ENCODE measurements at places on chromosomes 6 and 20. TPM values are rescaled to one million over a fixed set of nuclear protein-coding genes. Genes with fewer than 3 reads are reported as not detected.

Gene CALHM6
- 0.35 TPM for total RNA-seq

Gene SLC17A9
- 19.5 TPM for total RNA-seq

Gene SMIM29
- total RNA-seq, result 43.6 TPM

DNA sequence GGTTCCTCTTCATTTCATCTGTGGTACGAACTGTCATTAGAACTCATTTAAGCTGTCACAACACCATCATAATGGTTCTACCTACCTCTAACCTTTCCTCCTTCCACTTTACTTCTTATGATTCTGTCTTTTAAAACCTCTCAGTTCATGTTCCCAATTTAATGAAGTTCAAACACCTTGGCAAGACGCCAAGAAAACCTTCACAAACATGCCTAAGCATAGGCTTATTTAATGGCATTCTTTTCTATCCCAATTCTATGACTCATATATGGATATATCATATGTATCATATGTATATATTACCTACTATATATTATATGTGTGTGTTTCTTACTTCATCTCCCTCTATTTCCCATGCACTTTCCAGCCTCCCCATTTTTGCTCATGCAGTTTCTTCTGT, 283.4 kb upstream of the TBX18 start:
- no peak for DNase-seq
